ENCODE measurements at places on chromosomes 1 and 21.

DNA sequence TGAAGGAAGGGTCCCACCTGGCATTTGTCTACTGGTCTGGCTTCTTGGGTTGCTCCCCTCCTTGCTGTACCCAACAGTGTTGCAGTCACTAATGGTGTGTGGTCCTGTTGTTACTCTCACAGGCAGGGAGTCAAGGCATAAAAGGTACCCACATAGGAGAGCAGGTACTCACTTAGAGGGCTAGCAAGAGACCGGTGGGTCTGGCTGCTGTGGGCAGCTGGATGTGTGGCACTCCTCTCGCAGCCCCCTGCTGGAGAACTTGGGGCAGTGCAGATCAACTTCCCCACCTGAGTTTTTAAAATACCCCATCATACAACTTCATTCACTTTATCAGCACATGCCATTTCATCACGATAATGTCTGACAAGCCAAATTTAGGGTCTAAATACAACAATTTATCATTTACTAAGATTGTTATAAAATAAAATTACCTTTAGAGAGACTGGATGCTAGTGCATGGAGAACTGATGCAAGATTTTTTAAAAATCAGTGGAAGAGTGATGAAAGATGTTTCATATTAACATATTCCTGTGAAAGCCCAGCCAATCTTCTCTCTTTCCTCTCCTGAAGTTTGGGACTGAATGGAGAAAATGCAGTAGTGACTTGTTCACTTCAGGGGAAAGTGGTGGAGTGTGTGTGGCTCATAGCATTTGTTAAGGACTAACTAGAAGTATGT lies 42.8 kb downstream of the ACP6 start:
- DNase-seq: peak; percentile 18

DNA sequence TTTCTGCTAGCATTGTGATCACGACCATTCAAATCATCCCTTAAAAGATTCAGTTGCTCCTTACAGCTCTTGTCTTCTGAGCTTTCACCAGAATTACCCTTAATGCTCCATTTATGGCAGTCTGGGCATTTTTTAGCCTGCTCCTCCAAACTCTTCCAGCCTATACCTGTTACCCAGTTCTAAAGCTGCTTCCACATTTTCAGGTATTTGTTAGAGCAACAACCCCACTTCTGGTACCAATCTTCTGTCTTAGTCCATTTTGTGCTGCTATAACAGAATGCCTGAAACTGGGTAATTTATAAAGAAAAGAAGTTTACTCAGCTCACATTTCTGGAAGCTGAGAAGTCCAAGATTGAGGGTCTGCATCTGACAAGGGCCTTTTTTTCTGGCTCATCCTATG lies 17.2 kb downstream of the MYBPH start:
- DNase-seq: no peak

GRCh38 chr1:9151328-9151860 lies 22.5 kb upstream of the GPR157 start:
- no peak for DNase-seq

DNA sequence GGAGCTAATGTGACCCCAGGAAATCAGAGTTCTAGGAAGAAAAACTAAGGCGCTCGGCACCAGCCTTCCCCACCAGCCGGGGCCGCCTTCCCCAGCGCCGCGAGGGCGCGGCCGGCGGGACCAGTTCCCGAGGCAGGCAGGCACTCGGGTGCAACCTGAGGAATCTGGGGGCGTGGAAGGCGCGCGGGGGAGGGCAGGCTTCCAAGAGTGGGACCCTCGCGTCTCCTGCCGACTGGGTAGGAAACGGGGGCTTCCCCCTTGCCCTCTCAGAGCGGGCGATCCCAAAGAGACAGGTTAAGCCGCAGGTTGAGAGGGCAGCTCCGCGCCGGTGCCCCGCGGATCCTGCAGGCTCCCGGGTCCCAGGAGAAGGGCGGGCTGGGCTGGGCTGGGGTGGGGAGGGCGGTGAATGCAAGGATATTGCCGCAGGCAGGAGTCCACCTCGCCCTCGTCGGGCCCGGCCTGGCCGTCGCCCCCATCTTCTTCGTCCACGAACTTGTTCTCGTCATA lies 431 bp downstream of the ARPC5 start:
- no peak for DNase-seq

- DNase-seq: no peak
These were observed 107.4 kb upstream of the SERBP1 start for GRCh38 chr1:67537667-67538018.

DNA sequence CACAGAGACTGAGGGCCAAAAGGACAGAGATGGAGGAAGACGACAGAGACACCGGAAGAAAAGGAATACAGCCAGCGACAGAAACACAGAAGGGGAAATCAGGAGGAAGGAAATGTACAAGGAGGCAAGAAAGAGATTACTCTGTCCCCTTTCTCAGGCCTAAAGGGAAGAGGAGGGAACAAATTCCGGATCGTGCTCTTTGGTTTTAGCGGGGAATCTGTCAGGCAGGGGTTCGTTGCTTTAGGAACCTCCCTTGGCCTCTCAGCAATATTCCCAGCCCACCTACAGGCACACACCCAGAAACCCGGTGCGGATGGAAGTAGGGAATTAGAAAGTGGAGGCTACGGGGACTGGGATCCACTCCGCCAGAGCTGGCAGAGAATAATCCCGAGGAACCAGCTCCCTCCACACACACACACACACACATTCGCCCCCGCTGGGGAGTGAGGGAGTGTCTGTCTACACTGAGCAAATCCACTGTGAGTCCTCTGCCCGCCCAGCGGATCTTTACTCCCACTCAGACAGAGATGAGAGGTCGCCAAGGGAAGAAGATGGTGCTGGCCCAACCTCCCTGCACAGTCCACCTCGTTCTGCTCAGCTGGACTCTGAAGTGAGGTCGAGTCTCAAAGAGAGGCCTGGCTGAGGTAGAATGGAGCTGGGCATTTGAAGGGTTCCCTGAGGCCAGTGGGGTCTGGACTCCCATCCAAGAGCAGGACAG lies 5.7 kb downstream of the TAL1 start:
- DNase-seq: no peak

DNA sequence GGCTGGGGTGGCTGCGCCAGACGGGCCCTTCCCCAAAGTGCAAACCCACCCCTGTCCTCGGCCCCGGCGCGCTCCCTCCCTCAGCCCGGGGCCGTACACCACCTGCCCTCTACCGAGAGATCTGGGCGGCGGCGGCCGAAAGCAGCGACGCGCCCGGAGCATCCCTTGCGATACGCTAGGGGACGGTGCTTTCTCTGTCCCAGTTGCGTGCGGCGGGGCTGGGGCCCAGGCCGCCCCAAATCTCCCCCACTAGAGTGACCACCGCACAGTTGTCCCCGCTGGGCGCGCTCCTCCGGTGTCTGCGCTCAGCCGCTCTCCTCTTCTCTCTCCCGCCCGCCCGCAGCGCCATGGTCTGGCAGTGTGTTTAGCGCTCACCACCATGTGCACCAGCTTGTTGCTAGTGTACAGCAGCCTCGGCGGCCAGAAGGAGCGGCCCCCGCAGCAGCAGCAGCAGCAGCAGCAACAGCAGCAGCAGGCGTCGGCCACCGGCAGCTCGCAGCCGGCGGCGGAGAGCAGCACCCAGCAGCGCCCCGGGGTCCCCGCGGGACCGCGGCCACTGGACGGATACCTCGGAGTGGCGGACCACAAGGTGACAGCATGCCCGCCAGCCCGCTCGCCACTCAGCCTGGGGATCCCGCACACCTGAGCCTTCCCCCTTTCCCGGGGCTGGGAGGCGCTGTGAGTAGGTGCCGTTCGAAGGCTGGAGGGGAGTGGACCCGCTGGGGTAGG lies 1.0 kb downstream of the ST6GALNAC5 start:
- DNase-seq: no peak

- no peak for DNase-seq
These were observed 26.5 kb downstream of the LRRC38 start for GRCh38 chr1:13487143-13487868.

DNA sequence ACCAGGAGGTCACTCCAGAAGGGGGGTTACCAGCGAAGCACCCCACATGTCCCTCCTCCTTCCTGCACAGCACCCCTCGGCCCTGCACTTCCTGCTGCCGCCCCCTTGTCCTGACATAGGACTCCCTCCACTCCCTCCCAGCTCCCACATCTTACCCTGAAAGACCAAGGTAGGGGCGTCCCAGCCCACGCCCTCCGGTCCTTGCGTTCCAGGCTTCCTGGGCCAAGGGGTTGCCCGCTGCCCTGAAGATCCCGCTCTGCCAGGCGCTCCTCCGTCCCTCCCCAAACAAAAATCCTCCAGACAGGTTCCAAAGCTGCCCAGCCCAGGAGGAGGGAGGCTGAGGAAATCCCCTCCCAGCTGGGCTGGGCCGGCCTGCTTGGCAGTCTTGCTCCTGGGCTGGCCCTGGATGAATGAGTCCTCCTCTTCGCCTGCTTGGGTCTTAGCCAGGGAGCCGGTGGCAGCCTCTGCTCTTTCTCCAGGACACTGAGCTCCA lies at the start of gene RHBDL2:
Gene RHBDL2, minus strand, starts transcription at position 304 of the 493 bp plus-strand sequence. CDS start 22,618 bp downstream, outside the sequence.
- DNase-seq: no peak

- no peak for DNase-seq
These were observed 5.5 kb downstream of the THEM5 start for GRCh38 chr1:151847867-151848596.

- DNase-seq: no peak
These were observed 31.0 kb downstream of the UBE2T start for GRCh38 chr1:202310746-202311145.

- DNase-seq: no peak
These were observed 223.5 kb downstream of the RHOU start for GRCh38 chr1:228958741-228959140.

DNA sequence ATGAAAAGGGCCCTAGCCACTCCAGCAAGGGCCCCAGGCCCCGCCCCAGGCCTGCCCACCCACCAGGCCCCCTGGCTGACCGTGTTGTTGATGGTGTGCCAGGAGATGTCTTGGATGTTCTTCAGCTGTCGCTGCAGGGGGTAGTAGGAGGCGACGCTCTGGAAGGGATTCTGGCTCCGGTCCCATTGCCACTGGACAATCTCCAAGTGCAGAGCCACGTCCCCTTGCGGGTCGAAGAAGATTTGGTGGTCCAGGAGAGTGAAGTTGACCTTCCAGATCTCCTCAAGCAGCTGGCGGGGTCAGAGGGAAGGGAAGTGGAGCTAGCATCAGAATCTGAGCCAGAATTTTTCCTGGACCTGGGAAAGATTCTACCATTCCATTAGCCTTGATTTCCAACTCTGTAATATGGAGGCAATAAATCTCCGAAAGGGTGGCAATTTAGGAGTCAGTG lies 10.2 kb downstream of the TAS1R2 start:
- DNase-seq: no peak

- no peak for DNase-seq
These were observed 47.9 kb upstream of the CTPS1 start for GRCh38 chr1:40931601-40932000.

GRCh38 chr21:44911384-44912157 lies 9.1 kb downstream of the ITGB2 start:
- no peak for DNase-seq

DNA sequence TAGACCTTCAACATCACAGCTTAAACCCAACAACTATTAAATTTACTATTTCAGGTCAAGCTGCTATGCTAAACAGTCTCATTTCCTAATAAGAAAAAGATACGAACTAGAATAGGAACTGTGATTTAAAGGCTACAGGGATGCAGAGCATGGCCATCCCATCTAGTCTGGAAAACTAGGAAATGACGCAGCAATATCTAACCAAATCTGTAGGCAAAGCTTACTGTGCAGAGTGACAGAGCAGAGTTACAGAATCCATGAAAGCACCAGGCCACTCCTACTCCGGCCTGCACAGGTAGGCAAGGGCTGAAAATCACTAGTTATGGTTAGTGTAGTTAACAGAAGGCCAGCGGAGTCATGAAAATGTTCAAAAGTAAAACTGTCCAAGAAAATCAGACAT lies 2.1 kb downstream of the HLCS start:
- no peak for DNase-seq

GRCh38 chr1:182952677-182953444 lies at the start of gene SHCBP1L:
SHCBP1L (minus strand) TSS chr1:182953166; CDS start chr1:182953133, 33 bp downstream.
- no peak for DNase-seq

GRCh38 chr1:70863239-70863638 lies 184.4 kb downstream of the PTGER3 start:
- no peak for DNase-seq

DNA sequence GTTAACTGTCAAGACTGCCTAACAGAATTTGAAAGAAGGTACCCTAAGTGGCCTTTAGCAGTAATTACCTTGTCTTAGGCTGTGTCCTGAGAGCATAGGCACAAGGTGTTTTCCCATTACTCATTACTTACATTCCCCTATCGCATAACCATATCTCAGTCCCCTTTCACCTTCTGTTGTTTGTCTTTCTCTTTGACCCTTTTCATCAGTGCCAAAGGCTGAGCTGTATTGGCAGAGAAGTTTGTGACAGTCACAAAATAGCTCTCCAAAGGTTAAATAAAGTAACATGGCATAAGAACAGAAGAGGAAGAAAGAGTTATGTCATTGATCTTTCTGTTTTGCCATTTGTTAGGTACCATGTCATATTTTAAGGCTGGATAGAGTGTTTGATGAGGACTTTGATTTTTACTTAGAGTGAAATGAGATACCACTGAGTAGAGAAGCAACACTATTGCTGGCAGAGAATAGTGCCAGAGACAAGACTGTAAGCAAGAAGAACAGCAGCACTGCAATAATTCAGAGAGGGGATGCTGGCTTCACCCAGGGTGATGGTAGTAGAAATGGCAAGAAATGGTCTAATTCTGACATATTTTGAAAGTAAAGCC lies 497.8 kb downstream of the TTLL7 start:
- no peak for DNase-seq

DNA sequence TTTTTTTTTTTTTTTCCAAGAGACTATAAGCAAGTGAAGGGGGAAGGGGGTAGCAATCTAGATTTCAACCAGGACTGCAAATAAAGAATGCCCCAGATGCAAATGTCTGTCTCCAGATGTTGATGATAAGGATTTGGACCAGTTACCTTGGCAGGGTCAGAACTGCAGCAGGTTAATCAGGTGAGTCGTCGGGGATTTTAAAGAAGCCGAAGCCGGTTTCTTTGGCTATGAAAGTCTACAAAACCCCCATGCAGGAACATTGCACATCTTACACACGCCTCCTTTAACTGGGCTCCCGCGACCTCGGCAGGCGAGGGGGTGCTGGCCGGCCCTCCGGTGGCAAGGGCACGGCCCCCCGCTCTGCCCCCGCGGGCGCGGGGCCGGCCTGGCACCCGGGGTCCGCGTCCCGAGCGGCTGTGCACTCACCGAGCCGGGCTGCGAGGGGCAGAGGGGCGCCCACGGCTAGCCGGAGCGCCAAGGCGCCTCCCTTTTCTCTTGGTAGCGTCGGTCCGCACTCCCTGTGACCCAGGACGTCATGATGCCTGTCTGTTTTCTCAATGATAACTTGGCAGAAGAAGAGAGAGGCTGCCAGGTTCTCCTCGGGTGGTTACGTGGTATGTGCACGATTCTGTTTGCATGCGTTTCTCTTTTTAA lies 366.3 kb upstream of the ESRRG start:
- no peak for DNase-seq

DNA sequence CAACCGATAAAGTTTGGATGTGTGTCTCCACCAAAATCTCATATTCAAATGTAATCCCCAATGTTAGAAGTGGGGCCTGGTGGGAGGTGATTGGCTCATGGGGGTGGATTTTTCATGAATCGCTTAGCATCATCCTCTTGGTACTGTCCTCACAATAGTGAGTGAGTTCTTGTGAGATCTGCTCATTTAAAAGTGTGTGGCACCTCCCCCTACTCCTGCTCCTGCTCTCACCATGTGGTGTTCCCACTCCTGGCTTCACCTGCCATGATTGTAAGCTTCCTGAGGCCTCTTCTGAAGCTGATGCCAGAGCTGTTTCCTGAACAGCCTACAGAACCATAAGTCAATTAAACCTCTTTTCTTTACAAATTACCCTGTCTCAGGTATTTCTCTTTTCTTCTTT lies 28.2 kb upstream of the PRDX6 start:
- DNase-seq: no peak

GRCh38 chr1:216095400-216095799 lies 327.8 kb downstream of the USH2A start:
- no peak for DNase-seq
